ENCODE measurements at places on chromosomes 13 and 19.

GRCh38 chr13:28583651-28584091 lies 75.3 kb upstream of the POMP start:
- DNase-seq, result no peak

GRCh38 chr19:14138576-14139265 lies 2.3 kb upstream of the ASF1B start:
- no peak for DNase-seq

- DNase-seq, result no peak
These were observed 21.0 kb upstream of the FXYD3 start for GRCh38 chr19:35094656-35095055.

DNA sequence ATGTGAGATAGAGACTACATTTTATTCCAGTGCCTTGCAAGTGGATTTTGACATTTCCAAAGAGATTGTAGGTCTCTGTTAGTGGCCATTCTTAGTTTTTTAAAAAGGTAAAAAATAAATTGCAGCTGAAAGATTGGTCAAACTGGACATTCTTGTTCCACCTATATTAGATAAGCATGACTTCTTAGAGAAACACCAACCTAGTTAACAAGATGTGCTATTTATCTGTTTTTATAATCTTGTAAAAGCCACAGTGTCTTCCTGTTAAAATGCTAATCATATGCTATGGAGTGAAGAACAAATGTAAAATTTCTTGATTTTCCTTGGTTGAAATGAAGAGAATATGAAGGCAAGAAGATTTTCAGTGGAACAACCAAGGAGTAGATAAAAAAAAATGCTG lies 33.4 kb upstream of the GPR183 start:
- no peak for DNase-seq

GRCh38 chr19:57558525-57558924 lies 1.1 kb downstream of the ZNF550 start:
- no peak for DNase-seq

- DNase-seq, result no peak
These were observed 202.8 kb upstream of the ATXN8OS start for GRCh38 chr13:69904784-69905183.
